T-helper 22 cell (primary cell): ENCODE measurements at places on chromosomes 2 and 18.

DNA sequence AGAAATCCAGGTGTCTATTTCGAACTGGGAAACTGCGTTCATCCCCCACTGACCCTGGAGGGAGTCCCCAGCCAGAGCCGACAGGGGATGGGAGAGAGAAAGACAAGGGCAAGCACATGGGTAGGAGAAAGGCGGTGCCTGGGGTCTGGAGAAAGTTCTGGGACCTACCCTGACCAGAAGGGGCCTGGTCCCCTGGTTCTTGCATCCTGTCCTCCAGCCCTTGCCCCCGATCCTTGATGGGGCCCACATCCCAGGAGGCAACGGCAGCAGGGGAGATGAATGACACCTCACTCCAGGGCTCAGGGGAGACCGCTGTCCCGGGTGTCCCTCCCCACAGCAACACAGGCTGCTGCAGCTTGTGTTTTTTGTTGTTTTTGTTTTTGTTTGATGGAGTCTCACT, 4.9 kb downstream of the ADCY3 start:
- no peak for DNase-seq

- DNase-seq: no peak
Measured at GRCh38 chr2:181005809-181006208, 25.4 kb downstream of the UBE2E3 start.

- DNase-seq: no peak
Measured at GRCh38 chr18:58136879-58137278, 92.9 kb downstream of the NEDD4L start.

DNA sequence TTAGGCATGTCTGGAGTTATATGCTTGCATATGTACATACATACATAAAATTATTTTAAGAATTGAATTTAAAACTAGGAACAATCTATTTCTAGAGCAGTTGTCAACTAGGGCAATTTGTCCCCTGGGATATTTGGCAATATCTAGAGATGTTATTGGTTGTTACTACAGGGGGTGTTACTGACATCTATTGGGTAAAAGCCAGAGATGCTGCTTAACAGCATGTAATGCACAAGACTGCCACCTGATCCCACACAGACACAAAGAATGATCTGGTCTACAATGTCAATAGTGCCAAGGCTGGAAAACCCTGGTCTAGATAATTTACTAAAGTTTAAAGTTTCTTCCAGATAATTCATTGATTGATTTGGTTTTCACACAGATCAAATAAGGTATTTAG, 185.3 kb downstream of the NYAP2 start:
- no peak for DNase-seq

GRCh38 chr2:151508519-151508918, 98.8 kb downstream of the RIF1 start:
- no peak for DNase-seq

DNA sequence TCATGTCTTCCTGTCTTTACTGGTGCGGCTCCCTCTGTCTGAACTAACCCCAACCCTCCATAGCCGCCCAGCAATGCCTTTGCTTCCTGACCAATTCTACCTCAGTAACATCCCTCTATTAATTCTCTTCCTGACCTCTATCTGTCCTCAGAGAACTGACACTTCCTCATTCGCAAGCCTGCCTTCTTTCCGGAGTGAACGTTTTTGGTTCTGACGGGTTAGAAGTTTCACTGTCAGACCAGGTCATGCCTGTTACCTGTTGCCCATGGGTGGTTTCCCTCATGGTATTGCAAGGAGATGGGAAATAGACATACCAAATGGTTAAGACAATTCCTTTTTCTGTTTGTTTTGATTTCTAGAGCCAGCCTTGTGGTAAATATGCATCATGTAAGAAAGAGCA, 453.4 kb upstream of the SLC14A2 start:
- no peak for DNase-seq

DNA sequence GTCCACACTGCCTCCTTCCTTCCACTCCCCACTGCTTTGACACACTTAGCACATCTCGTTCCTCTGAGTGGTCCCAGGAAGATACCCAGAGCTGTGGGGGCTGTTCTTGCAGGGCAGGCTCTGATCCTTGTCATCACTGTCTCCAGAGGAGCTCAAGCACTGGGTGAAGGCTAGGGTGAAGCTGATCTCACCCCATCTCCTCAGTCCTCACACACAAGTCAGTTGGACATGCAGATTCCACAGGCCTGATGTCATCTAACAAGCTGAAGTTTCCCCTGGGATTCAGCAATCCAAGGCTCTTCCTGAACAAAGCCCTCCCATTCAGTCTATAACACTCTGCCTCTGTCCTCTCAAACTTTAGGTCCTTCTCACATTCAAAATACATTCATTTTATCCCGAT, 90.6 kb upstream of the RAB6C start:
- DNase-seq: no peak

DNA sequence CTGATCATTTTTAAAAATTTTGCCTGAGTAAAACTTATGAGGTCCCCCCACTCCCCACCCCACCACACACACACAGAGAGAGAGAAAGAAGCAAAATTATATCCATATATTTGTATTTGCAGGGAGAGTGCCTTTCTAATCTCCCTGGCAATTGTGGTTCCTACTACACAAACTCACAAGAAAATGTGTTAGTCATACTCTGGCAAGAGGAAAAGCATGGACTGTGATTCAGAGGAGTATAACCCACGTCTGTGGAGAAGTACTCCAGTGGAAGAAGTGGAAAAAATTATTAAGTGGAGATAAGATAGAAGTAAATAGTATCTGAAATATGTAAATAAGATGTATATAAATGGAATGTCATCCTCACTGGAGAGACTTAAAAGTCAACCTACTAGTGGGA, 114.0 kb downstream of the DSEL start:
- DNase-seq: no peak

DNA sequence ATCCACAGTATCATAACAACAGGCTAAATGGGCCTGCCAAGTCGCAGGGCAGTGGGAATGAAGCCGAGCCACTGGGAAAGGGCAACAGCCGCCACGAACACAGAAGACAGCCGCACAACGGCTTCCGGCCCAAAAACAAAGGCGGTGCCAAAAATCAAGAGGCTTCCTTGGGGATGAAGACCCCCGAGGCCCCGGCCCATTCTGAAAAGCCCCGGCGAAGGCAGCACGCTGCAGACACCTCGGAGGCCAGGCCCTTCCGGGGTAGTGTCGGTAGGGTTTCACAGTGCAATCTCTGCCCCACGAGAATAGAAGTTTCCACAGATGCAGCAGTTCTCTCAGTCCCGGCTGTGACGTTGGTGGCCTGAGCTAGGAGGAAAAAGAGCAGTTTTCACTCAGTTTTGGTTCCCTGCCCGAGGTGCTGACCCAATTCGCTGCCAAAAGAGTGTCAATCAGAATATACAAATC, 32.2 kb downstream of the KCTD18 start:
- DNase-seq: no peak

DNA sequence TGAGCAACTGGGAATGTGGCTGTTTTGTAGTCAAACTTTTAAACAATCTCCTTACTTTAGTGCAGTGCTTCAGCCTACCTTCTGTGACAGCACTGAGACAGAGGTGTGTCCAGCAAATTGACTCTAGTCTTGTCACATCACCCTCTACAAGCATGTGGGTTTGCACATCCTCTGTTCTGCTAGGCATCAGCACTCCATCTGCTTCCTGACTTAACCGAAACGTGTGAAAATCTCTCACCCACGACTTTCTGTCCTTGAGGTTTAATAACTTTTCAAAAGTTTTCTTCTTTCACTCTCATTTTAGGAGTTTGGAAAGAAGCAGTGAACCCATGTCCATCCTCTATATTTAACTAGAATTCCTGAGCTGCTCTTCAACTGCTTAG, 42.6 kb downstream of the TTR start:
- no peak for DNase-seq

GRCh38 chr2:21535826-21536225, 412.1 kb downstream of the TDRD15 start:
- no peak for DNase-seq

DNA sequence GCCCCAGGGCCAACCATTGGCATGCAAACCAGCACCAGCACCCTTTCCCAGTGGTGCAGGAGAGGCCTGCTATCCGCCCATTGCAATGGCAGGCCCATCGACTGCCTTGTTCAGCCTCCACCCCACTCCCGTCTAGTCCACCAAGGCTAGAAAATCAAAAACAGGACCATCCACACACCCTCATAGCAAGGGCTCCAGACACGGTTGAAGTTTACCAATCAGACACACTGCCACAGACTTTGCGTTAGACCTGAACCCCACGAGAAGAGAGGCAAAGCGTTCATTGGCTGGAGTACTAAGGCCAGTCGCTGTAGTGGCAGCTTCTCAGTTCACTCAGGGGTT, 95.3 kb upstream of the TEX51 start:
- no peak for DNase-seq

- DNase-seq: no peak
Measured at GRCh38 chr2:50769406-50770181, 262.3 kb downstream of the NRXN1 start.

- no peak for DNase-seq
Measured at GRCh38 chr2:218397463-218397819, 2.2 kb upstream of the CTDSP1 start.

DNA sequence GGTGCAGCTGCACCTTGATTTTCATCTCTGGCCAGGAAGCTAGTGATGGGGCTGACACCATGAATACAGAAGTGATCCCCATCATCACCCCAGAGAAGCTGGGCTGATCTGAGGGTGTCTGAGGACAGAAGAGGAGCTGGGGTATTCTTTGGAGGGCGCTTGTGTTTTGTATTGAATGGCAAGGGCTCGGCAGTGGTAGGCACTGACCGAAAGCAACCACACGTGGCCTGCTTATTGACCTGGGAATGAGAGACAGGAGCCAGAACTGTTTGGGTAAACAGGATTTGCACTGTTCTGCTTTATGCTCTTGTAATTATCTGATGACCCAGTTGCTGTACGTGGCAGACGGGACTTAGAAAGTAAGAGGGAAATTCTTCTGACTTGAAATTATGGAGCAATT, 62.6 kb upstream of the RPL31 start:
- DNase-seq: no peak

GRCh38 chr18:72581976-72582375, 37.8 kb upstream of the CBLN2 start:
- no peak for DNase-seq

DNA sequence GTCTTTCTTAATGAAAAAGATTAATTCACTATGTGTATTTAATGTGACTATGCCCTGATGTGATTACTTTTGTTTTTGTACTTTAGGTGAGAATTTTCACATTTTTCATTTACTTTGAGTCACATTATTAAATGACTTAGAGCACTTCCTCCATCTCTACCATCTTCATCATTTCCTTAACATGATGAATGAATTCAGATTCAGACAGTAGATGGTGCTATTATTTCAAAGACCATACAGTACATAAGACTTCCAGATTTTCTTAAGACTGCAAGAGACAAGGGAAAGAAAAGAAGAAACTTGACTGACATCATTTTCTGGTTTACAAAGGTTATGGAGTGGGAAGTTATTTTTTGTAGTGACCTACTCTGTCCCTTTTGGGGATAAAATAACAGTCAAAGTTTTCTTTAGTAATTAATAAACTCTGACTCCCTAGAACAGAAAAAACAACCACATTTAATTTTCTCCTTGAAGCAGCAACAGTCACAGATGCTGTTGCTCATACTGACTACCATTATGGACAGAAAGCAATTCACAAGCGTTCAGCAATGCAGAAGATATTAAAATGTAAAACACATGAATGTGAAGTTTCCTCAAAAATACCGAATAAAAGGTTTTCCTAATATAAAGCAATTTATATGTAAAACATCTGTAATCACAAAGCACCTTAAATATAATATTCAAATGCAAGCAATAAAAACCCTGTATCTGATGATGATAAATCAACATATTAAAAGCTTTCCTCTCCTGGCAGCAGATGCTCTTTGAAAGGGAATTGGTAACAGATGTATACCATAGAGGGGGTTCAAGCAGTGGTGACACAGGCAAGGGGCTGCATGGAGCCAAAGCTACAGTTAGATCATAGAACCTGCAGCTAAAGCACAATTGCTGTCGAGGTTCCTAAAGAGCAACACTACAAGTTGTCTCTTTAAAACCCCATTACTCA, 1010.9 kb upstream of the NXPH2 start:
- DNase-seq: no peak

GRCh38 chr2:98909317-98910211, 26.5 kb downstream of the CRACDL start:
- DNase-seq: no peak

DNA sequence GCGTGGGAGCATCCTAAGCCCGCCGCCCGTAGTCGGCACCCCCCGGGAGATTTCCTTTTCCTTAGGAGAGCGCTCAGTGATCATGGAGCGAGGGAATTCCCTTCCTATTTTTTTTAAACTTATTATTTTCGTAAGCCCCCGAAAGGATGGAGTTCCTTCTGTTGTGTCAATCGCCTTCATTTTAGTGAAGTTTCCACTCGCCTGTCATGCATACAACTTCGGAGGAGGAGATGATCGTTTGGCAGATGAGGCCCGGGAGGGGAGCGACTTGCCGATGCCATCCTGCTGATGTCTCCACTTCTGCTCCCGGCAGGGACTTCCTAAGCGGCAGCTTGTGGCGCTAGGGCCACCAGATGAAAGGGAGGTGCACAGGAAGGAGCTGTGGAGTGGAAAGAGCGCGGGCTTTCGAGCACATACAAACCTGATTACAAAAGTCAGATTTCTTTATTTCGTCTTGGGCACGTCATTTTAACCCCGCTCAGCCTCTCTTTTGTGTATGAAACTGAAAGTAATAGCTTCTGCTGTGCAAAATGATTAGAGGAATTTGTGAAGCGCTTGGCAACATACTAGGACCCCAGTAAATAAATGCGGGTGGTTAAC, at the start of gene ADGRF3:
ADGRF3 (minus strand) TSS at position 336 of the 600 bp plus-strand sequence. CDS start 555 bp downstream, outside the sequence.
- DNase-seq: peak; percentile 54

GRCh38 chr2:24886691-24887304, 33.2 kb downstream of the ADCY3 start:
- no peak for DNase-seq

- DNase-seq: no peak
Measured at GRCh38 chr18:25834061-25834460, 256.4 kb downstream of the SS18 start.

DNA sequence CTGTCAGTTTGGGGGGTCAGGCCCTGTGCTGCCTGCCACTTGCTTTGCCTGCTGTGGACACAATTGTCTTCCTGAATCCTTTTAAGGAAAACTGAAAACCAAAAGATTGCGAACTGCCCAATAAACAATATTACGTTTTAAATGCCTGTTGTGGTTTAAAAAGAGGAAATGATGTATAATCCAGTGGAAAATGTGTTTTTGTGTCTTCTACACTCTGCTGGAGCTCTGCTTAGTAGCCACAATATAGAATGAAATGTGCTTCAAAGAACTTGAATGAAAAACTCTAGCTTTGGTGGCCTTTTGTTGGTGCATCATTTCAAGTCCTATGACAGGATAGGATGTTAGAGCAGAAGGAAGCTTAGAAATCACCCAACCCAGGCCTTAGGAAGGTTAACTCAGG, 23.2 kb upstream of the CABYR start:
- DNase-seq: no peak

GRCh38 chr2:122643725-122644329, 888.4 kb downstream of the TSN start:
- no peak for DNase-seq
